Right hindlimb (tissue), 1 donor: ENCODE measurements at places on chromosomes 11 and 22.

DNA sequence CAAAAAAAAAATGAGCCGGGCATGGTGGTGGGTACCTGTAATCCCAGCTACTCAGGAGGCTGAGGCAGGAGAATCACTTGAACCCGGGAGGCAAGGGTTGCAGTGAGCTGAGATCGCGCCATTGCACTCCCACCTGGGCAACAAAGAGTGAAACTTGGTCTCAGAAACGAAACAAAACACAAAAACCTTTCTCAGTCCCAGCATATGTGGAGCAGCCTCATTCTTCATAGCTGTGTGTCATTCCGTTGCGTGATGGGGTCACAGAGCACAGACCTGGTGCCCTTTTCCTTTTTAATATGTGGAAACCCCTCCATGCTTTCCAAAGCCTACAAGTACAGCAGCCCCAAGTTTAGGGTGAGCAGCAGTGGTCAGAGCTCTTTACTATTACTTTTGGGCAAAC is 13.7 kb downstream of the PEX26 start:
- DNase-seq, result no peak

DNA sequence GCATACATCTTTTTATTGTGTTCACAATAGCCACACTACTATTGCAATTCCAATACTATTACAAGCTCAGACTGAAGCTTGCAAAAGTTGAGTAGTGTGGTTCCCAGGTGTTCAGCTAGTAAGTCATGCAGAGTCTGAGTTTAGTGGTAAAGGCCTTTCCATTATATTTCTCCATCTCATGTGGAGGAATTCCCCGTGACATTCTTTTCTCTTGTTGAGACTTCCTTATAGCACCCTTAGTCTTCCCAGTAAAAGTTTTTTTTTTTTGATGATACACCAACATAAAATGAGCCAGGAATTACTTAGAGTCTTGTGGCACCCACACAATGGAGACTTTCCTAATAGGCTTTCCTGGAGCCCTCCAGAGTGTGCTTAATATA is 110.8 kb downstream of the UVRAG start:
- no peak for DNase-seq

DNA sequence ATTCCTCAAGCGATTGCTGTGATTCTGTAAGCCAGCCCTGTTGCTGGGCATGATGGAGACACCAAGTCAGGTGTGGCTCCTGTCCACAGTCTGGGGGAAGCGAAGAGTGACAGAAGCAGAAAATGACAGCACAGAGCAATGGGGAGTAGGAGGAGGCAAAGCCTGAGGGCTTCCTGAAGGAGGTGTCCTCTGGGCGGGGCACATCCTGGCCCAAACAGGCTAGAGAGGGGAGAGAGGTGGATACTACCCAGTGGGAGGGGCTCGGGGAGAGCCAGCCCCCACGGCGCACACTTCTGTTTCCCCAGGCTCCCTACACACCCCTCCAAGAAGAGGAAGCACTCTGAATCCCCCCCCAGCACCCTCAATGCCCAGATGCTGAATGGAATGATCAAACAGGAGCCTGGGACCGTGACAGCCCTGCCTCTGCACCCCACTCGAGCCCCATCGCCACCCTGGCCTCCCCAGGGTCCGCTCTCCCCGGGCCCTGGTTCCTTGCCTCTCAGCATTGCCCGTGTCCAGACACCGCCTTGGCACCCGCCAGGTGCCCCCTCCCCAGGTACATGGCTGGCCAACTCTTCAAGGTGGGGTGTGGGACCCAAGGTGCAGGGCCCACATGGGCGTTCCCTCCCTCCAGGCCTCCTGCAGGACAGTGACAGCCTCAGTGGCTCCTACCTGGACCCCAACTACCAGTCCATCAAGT is 18.9 kb downstream of the MYRF start:
- DNase-seq, result no peak

DNA sequence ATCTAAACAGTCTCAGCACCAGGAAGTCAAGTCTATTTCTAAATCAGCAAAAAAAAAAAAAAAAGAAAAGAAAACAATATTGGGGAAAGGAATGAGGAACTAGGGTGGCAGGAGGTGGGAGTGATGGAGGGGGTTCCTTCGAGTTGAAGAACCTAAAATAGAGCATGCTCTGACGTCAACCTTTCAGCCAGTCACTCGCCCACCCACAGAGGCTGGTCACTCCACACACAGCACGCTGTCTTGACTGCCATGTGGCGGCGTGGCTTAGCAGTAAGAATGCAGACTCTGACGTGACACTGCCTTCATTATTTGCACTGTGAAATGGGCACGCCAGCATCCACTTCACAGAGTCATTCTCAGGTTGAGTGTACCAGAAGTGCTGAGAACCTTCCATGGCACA is 48.3 kb downstream of the LARGE1 start:
- no peak for DNase-seq

DNA sequence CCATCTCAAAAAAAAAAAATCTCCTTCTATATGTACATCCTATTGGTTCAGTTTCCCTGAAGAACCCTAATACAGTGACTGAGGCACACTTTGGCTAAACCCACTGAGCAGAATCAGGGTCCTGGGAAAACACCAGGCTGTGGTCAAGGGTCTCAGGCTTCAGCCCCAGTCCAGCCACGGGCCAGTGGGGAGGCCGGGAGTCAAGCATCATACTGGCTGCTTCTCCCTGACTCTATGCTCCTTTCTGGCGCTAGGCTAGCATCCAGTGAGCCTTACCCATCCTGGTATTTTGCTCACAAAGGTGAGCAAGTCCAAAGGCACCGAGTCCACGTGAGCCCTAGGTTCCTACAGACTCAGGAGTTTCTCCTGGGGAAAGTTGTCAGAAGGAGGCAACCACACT is 752.5 kb downstream of the BRD1 start:
- DNase-seq, result no peak

- DNase-seq, result no peak
Measured at GRCh38 chr11:21888814-21889213, 304.1 kb upstream of the ANO5 start.

DNA sequence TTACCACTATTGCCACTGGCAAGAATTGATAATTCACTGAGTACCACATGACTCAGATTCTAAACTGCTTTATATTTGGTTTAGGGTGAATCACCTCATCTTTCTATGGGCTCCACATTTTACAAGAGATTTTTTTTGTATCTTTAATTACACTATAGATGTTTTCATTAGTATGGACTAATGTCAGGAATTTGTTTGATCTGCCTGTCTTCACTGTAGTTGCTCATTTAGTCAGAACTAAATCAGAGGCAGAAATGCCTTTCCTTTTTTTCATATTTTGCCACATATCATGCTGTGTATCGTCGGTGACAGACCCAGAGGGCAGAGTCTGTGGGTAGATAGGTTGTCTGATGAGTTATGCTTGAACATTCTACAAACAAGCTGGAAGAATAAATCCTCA is 524.1 kb downstream of the METTL15 start:
- no peak for DNase-seq

DNA sequence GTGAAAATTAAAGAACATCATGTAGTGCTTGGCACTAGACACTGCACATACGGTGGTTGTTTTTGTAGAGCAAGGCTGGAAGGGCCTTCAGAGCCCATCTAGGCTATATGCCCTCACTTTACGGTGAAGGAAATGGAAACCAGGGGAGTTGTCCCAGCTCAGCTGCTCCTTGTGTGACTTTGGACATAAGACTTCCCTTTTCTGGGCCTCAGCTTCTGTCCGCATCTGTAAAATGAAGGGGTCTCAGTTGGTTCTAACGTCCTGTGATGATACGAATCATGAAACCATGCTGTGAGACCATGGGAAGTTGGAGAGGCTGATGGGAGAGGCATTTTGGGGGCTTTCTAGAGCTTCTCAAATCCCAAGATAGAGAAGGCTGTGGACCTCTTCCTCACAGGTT is 4.7 kb downstream of the KCNE3 start:
- no peak for DNase-seq

DNA sequence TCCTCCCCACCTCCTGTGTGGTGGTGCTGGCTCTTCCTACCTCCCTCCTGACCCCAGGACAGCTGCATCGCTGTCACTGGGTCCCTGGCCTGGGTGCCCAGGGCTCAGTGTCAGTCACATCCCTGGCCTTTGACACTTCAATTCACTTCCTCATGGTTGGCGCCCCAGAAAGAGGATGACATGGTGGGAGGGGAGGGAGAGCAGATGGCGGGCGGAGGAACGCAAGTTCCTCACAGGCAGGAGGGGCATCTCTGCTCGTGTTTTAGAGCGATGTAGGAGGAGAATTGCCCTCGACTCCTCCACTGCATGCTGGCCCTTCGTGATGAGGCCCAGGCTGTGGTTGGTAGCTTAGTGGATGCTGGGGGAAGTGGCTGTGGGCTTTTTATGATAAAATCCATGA is 35.1 kb upstream of the KRTAP5-7 start:
- DNase-seq, result no peak

DNA sequence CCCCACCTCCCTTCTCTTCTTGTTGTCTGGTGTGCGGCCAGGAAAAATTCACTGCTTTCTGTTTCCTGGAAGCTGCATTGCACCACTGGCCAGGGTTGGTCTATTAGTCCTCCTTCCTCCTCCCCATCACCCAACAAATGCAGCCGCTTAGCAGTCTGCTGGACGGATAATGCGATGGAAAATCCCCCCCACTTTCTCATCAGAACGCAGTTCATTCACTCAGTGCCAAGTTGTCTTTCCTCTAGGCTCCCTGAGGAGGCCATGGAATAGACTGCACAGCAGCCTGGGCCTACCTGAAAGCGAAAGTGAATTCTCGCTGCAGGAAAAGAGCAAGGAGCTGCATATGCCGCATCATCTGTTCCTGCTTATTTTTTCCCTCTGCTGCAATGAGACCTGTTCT is 513.6 kb downstream of the METTL15 start:
- peak; percentile 78 for DNase-seq

DNA sequence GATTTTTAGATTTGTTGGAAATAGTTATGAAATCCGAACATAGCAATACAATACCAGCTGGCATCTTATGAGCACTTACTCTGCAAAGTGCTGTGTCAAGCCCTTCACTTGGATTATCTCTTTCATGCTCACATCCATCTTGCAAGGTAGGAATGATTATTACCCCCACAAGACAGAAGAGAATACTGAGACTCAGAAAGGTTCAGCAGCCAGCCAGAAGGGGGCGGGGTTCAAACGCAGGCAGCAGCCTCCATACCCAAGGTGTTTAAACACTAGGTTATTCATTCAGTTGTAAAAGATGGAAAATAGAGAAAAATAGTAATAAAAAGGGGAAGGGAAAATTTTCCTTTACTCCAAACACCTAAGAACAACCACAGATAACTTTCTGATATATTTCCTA is 158.5 kb downstream of the CCDC34 start:
- no peak for DNase-seq

DNA sequence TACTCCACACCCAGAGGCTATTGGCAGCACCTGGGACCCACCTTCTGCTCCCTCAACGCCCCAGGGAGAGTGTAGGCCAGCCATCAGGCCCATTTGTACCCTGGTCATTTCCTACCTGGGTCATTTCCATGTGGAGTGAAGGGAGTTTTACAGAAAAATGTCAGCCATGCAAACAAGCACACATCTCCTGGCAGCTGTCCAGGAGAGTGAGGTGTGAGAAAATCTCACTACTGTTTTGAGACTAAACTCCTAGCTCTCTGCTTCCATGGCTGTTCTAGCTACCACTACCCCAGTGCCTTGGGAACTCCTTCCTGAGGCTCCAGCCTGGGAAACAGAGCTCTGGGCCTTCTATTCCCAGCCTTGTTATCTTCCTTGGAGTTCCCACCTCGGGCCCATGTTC is 2.8 kb upstream of the TMPRSS13 start:
- no peak for DNase-seq

DNA sequence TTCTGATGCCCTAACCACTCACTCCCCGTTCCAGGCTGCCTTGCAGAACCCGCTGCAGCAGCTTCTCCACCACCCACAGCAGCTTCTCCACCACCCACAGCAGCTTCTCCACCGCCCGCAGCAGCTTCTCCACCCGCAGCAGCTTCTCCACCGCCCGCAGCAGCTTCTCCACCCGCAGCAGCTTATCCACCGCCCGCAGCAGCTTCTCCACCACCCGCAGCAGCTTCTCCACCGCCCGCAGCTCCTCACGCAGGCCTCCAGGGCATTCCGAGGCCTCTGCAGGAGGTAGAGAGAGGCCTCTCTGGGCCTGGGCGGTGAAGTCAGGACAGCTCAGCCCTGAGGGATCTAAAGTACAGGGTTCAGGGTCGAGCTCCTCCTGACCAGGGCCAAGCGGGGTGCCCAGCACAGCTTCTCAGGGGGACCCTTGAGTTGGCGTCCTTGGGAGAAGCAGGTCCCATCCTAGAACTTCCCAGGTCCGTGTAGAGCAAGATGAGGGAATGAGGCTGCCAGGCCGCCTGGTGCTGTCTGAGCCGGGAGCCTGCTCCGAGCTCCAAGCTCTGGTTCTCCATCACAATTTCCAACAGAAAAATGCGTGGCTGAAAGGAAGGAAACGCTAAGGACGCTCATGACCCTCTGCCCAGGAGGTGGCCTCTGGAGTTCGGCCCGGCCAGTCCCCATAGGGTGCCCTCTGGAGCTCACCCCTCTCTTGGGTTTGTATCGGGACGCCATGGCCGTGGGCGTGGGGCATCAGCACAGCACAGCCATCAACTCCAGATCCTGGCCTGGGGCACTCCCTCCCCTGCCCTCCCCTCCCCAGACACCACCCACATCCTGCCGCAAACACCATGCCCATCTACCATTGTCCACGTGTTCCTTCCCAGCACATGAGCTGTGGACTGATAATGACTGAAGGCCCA is 528.6 kb downstream of the BRD1 start:
- DNase-seq, result no peak

DNA sequence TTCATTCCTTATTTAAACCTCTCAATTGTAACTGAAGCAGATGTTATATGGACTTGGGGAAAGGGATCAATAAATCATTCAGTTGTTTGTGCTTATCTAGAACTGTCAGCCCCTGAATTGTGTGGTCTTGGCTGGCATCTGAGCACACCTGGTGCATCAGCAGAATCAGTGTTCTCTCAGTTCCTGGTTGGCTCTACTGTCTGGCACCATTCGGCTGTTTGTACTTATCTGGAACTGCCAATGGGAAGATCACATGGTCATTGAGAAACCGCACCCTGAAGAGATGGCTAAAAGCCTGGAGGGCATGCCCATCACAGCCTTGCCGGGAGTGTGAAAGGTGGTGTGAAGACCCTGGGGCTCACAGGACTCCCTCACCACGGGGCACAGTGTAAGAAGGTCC is 37.1 kb upstream of the EHF start:
- DNase-seq, result no peak

GRCh38 chr11:17504330-17505107 is 27.9 kb upstream of the ABCC8 start:
- DNase-seq, result peak; percentile 79
